Sigmoid colon (tissue), 7 donors: ENCODE measurements at places on chromosomes 5 and 9.
A peak's percentile ranks its signal among the peaks of the same experiment; 100 is the strongest.

DNA sequence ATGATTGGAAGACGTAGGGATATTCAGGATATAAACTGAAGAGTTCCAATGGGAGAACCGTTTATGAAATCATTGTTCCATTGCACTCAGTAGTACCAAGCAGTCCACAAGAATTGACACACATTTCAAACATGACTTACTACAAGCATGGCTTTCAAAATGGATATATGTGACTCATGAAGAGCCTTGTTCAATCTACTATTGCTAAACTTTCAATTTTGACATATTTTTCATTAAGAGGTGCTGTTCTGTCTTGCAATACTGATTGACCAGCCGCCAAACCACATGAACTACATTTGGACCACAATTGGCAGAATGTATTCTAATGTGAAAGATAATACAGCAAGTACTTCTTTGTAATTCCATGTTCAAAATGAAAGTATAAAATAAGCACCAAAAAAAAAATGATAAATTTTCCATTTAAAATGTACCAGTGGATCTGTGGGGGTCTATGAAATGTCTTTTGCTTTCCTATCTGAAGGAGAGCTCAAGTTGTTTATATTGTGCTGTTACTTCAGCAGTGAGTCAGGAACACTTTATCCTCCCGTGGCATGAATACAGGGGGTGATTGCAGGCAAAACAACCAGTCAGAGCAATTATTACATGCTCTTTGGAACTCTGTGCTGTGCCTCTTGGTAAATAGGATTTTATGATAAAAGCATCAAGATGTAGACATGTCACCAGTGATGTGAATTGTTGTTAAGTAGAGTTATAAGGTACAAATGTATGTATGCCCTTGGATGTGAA lies 366.0 kb downstream of the ARRDC3 start:
- no peak for DNase-seq

DNA sequence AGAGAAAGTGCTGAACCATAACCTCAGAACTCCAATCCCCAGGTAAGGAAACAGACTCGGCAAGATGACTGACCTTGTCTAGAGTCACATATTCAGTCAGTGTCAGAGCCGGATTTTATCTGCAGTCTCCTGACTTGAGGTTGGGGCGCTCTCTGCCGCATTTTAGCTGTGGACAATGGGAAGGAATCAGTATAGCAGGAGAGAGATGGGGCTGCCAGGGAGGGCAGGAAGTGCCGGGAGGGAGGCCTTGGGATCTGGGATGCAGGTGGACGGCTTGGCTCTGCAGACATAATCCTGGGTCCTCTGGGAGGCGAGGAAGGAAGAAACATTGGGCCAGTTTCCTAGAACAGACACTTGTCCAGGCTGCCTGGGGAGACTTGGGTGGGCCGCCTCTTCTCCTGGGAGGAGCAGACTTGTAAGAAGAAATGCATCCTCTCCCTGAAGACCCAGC lies 39.7 kb upstream of the COL15A1 start:
- DNase-seq, result no peak

- DNase-seq, result no peak
These were observed 19.4 kb upstream of the TRPM6 start for GRCh38 chr9:74907085-74907484.

DNA sequence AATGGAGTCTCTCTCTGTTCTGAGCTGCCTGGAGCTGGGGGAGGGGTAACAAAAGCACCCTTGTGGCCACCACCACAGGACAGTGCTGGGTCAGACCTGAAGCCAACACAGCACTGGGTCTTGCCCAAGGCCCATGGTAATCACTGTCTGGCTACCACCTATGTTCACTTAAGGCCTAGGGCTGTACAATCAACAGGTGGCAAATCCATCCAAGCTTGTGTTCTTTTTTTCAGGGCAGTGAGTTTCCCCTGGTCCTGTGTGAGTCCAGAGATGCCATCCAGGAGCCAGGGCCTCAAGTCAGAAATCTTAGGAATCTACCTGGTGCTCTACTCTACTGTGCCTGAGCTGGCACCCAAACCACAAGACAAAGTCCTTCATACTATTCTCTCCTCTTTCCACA lies 20.1 kb upstream of the OTP start:
- no peak for DNase-seq

- no peak for DNase-seq
These were observed 364.3 kb upstream of the ADAMTSL1 start for GRCh38 chr9:18109675-18110074.

GRCh38 chr5:107639990-107640389 lies 30.7 kb downstream of the EFNA5 start:
- DNase-seq, result no peak

- DNase-seq, result peak; percentile 40
These were observed 12.8 kb upstream of the DDX41 start for GRCh38 chr5:177529247-177530203.

DNA sequence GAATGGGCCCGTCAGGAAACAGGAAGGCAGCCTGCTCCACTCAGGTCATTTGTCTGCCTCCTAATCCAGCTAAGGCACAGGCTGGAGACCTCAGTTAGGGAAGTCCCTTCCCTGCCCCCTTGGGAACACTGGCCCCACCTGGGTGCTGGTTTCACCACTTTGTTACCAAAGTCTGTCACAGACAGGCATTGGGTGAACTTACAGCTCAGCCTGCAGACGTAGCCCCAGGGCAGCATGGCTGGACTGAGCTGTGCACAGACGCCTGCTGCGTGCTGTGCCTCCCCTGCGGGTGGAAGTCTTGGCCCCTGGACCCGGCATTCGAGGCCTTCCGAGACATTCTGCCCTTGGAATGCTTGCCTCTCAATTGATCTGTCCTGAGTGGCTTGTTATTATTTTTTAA lies 48.9 kb downstream of the TENT4A start:
- peak; percentile 30 for DNase-seq

GRCh38 chr9:131671133-131671520 lies 68.7 kb downstream of the RAPGEF1 start:
- no peak for DNase-seq

- DNase-seq, result no peak
These were observed 15.6 kb downstream of the VCAN start for GRCh38 chr5:83487155-83487554.

DNA sequence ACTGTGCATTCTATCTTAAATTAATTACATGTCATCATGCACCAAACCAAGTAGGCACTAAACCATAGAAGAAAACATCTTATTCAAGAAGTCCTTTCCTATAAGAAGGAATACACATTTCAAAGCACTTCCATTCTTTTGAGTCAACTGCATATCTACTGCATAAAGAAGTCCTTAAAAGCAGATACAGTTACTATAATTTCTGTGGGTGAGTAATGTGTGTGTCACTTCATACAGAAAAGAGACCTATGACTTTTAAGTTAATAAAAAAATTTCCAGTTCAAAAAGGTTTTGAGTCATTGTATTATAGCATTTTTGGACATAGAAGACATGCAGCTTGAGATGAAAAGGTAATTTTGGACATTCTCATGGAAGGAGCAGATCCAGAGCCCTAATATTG lies 125.0 kb downstream of the DTWD2 start:
- no peak for DNase-seq

DNA sequence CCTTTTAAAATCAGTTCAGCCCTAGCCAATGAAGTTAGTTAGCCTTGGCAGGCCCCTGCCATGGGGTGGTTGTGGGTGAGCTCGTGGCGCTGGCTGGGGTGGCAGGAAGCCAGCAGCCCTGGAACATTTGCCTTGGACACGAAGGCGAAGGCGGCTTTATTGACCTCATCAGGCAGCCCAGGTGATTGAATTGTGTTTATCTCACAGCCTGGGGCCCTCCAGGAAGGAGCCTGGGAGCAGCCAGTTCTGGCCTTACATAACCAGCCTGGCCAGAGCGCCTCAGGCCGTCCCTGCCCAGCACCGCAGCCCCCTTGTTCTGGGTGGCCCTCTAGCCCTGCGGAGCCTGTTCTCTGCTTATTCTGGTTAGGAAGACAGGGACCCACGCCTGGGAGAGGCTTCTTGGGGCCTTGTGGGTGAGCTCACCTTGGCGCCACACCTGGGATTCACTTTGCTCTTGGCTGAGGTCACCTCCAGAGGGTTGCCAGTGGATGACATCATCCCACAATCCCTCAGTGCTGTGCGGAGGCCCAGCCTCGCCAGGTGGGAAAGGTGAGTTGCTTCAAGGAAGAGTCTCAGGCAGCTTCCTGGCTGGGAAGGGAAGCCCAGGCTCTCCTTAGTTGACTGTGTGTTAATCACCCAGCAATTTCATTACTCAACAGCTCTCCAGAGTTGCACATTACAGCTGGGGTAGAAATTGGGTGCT lies 54.4 kb upstream of the RPL26L1 start:
- peak; percentile 96 for DNase-seq

- no peak for DNase-seq
These were observed 36.0 kb downstream of the GLDC start for GRCh38 chr9:6609497-6610016.

DNA sequence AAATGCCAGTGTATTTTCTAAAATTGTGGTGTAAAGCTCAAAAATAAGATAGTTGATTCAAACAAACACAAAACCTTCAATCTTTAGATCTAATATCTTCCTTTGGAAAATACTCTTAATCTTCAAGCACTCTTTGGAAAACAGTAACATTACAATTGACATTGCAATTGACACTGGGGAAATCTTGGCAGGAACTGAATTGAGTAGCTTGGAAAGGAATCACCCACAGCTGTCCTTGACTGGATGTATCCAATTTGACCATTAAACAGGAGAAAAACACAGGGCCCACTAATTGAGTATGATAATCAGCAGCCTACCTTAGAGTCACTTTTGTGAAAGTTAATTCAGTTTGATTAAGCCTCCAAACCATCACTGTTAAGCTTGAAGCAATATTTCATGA lies 776.7 kb downstream of the DTWD2 start:
- no peak for DNase-seq

- DNase-seq, result no peak
These were observed 91.7 kb downstream of the MACROH2A1 start for GRCh38 chr5:135307143-135307903.

DNA sequence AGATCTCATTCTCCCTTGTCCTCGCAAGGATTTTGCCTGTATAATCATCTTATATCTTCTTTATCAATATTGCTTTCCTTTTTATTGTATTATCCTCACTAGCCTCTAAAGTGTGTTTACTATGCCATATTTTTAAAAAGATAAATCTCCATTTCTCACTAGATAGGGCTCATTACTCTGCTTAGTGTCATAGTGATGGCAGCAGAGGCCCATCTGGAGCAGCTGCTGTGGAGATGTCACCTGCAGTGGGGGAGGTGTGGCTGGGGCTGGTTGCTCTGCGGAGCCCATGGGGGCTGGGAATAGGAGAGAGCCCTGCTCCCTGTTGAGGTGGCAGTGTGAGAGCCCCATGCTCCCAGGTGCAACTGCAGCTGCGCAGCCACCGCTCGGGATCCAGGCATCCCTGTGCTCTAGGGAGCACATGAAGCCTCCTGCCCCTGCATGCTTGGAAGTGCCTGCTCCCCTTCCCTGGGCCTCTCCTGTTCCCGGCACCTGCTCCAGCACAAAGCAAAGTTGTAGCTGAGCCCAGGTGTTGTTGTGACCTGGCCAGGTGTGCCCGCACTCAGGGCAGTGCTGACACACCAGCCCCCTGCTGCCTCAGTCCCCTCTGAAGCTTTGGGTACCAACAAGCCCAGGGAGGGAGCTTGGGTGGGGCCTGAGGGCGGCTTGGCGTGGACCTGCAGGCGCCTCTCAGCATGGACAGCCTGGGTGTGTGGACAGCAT lies 144.6 kb upstream of the MRPS30 start:
- no peak for DNase-seq

- peak; percentile 92 for DNase-seq
These were observed 566 bp upstream of the FOCAD start for GRCh38 chr9:20683351-20684034.

DNA sequence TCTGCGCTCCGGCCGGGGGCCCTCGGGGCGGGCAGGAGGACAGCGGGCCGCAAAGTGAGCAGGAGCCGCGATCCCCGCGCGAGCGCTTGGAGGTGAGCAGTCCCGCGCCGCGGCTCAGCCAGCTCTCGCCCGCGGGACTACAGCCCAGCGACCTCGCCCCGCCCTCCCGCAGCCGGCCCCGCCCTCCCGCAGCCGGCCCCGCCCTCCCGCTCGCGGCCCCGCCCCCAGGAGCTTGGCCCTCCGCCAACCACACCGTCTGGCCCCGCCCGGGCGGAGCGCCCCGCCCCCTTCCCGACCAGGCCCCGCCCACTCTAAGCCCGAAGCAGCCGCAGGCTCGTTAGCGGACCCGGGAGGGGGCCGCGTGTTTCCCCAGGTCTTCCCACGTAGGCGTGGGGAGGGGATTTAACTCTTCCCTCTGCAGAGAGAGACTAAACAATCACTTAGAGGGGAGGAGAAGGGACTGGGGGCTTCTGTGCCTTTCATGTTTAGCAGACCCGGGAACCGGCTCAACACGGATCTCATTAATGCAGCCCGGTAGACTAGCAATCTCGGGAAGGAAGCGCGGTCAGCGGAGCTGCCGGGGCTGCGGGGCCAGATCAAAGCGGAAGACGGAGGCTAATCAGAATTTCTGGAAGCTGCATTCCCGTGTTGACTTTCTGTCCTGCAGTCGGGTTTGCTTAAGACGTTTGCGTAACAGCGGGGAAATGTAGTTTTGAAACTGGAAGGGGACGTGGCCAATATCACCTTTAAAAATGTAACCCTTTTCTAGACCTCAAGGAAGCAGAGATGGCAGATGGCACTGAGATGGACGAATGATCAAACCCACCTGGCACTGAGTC lies at the start of gene MYO10:
TSS of gene MYO10 (minus strand) at position 139 of the 839 bp plus-strand sequence. CDS start 480 bp downstream, outside the sequence.
- peak; percentile 86 for DNase-seq

- DNase-seq, result no peak
These were observed 1283.0 kb upstream of the NUDT12 start for GRCh38 chr5:104845541-104845940.

- DNase-seq, result no peak
These were observed 226.5 kb downstream of the ARL15 start for GRCh38 chr5:54083851-54084250.

DNA sequence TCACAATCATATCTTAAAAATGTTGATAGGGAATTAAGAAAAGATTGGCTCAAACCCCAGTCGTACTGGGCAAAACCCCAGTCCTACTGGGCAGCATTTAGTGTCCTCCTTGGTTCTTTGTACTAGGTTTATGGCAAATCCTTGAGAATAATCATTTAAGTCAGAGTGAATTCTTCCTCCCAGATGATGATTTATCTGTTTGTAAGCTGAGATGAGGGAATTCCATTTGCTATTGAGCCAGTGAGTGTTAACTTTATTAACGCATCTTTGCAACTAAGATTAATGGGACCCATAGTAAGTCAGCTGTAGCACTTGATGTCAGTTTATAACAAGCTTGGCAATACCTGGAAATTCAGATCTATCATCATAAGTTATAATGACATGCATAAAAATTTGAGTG lies 821.8 kb upstream of the DMAC1 start:
- no peak for DNase-seq

DNA sequence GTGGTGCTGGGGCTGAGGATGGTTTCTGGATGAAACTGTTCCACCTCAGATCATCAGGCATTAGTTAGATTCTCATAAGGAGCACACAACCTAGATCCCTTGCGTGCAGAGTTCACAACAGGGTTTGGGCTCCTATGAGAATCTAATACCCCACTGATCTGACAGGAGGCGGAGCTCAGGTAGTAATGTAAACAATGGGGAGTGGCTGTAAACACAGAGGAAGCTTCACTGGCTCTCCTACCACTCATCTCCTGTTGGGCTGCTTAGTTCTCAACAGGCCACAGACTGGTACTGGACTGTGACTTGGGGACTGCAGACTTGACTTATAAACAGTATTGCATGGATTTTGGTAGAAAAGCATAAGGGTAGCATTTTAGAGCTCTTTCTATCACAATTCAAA lies 870.7 kb upstream of the CDH10 start:
- DNase-seq, result no peak

- no peak for DNase-seq
These were observed 981.7 kb downstream of the NR2F1-AS1 start for GRCh38 chr5:92599217-92599810.
